ENCODE measurements at places on chromosomes 6 and 20.

DNA sequence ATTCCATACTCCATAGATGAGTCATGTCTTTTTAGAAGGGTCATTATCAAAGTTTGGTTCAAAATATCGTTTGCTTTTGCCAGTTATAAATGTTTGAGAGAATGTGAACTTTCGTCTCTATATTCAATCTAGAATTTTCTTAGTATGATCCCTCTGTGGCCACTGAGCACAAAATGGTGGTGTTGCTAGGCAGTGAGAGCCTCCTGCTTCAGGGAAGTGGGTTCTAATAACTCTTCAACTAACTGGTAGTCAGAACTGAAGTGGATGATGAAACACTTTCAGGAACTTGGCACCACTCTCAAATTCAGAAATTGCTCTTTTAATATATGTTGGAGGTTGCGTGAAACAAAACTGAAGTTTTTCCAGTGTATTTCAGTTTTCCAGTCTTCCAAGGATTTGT, 125.0 kb upstream of the DOK5 start:
- no peak for DNase-seq

- no peak for DNase-seq
Observed at GRCh38 chr6:82840571-82840970, 225.1 kb downstream of the UBE3D start.

GRCh38 chr20:35319871-35320197, 27.6 kb upstream of the FAM83C start:
- no peak for DNase-seq

- DNase-seq = no peak
Observed at GRCh38 chr6:38171997-38172738, 352.6 kb downstream of the ZFAND3 start.

GRCh38 chr20:38620441-38620840, 18.8 kb downstream of the ARHGAP40 start:
- DNase-seq = no peak
